Activated CD4-positive, alpha-beta T cell treated with anti-CD3 and anti-CD28 coated beads, Interleukin-2, amount 50 U/mL, for 1 hour (primary cell): ENCODE measurements at places on chromosomes 13 and 19.

DNA sequence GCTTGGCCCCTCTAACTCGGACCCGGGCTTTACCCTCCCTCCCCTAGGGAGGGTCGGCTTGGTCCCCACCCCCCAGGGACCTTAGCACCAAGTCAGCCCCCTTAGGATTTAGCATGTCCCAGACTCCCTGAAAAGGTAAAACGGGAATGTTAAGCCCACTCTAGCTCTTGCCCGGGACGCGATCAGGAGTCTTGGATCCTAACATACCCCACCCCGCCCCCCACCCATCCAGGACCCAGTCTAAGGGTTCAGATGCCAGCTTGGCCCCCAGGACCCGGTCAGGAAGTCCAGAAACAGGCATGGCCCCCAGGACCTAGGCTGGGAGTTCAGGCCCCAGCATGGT, 437 bp downstream of the EPOR start:
- DNase-seq, result no peak

GRCh38 chr13:45086484-45086883, 33.8 kb upstream of the GTF2F2 start:
- DNase-seq, result no peak

GRCh38 chr13:21148557-21149258, 27.6 kb downstream of the SKA3 start:
- no peak for DNase-seq

GRCh38 chr19:18417250-18418028, 1.8 kb upstream of the SSBP4 start:
- no peak for DNase-seq

GRCh38 chr13:23858546-23858945, 30.7 kb downstream of the MIPEP start:
- no peak for DNase-seq

GRCh38 chr13:64471916-64472315, 2758.2 kb downstream of the PCDH9 start:
- no peak for DNase-seq
